Hematopoietic multipotent progenitor cell treated with erythropoietin and hydrocortisone succinate and interleukin-3 and kit ligand, for 6 days (in vitro differentiated cells): ENCODE measurements at places on chromosomes 6 and 20.

- peak; percentile 62 for DNase-seq
These were observed 381.6 kb downstream of the GJA1 start for GRCh38 chr6:121816906-121817540.

- DNase-seq, result no peak
These were observed 245.2 kb downstream of the CDH26 start for GRCh38 chr20:60203451-60203850.

GRCh38 chr20:53547664-53548239 is 45.9 kb downstream of the ZNF217 start:
- peak; percentile 80 for DNase-seq

DNA sequence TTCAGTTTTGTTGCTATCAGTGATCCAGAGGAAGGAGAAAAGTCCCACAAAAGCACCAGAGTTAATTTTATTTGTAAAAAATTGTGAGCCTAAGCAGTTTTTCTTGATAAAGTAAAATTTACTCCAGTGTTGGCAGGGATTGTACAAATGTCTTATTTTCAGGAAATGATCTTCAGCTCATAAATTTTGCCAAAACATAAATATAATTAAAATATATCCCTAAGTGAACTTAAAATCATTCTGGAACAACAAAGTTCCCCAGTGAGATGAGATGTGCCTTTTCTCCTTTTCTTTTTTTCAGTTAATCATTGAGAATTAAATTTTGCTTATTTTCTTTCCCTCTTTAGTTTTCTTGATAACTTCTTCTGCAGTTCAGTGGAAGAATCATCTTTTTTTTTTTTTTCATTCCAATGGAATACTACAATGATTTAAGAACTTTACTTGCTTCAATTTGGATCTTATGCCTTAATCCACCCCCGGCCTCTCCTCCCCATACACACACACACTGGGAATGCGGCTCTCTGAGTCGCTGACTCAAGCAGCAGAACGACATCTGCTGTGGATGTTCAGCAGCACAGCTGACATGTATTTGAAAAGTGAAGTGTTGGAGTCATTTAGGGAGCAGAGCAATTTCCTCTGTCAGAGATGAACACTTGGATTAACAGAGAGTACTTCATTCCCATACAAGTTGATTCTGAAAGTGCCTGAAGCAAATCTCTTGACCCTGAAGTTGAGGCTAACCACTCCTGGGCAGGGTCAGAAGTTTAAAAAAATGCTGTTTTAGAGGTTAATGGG is 27.7 kb upstream of the LAMA4 start:
- DNase-seq, result no peak

- DNase-seq, result no peak
These were observed 29.7 kb downstream of the PTPRT start for GRCh38 chr20:43159994-43160393.

- no peak for DNase-seq
These were observed 476.8 kb upstream of the AGPAT4 start for GRCh38 chr6:161750686-161751085.

DNA sequence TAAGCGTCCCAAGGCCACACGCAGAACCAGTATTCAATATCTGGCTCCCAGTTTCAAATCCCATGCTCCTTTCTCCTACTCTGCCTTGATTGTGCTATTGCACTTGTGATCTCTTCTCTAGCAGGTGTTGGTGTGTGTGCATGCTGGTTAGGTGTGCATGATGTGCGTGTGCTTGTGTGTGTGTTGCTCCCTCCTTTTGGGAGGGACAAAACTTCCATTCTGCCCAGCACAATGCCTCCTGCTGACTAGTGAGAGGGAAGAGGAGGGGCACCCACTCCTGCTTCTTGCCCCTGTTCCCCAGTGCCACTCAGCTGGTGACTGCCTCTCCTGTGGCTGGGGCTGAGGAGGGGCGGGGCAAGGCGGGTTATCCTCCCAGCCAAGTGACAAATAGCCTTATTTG is 19.7 kb downstream of the CD40 start:
- no peak for DNase-seq

DNA sequence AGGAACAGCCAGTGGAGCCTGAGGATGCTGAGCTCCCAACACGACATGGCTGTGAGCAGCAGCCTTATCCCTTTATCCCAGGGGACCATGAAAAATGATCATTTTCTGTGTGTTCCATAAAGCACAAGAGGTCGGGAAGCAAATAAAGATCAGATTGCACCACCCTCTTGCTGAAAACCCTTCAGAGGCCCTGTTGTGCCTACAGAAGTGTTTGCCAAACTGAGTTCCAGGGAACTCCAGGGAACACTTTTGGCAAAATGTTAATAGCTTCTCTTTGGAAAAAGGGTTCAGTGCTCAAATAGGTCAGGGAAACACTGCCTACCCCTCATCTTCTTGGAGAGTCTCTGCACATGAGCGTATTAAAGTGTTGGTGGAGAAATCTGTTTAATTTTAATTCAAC is 24.4 kb downstream of the ARMC2 start:
- no peak for DNase-seq

- no peak for DNase-seq
These were observed 44.1 kb upstream of the TGM2 start for GRCh38 chr20:38209054-38209675.
